ENCODE measurements at places on chromosomes 5 and 9.

- no peak for DNase-seq
Measured at GRCh38 chr5:79566896-79567295, 45.3 kb upstream of the TENT2 start.

GRCh38 chr5:145791866-145792265 is 43.3 kb downstream of the PRELID2 start:
- DNase-seq = no peak

DNA sequence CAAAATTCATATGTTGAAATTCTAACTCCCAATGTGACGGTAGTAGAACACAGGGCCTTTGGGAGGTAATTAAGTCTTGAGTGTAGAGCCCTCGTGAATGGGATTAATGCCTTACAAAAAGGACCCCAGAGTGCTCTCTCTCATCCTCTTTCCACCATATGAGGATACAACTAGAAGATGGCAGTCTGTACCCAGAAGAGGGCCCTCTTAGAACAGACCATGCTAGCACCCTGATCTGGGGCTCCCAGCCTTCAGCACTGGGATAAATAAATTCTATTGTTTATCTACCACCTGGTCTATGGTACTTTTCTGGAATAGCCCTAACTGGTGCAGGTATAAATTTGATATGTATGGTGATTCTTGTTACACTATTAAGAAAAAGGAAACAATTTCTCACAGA is 332.3 kb downstream of the BRINP1 start:
- no peak for DNase-seq

GRCh38 chr9:18299449-18299848 is 174.5 kb upstream of the ADAMTSL1 start:
- DNase-seq = no peak

DNA sequence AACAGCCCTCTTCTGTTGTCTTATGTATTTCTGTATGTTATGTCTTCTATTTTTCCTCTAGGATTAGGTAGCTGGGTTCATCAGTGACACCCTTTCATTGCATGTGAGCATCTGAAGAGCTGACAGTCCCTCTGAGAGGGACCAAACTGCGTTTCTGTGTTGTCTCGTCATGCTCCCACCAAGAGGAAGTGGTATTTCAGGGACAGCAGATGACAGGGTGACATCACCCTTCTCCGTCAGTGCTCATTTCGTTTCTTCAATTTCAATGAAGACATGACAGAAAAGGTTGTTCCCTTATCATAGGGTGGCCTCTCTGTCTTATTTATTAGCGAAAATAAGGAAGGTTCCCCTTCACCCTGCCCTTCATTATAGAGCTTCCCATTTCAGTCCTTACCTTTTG is 225.9 kb upstream of the NR4A3 start:
- no peak for DNase-seq

DNA sequence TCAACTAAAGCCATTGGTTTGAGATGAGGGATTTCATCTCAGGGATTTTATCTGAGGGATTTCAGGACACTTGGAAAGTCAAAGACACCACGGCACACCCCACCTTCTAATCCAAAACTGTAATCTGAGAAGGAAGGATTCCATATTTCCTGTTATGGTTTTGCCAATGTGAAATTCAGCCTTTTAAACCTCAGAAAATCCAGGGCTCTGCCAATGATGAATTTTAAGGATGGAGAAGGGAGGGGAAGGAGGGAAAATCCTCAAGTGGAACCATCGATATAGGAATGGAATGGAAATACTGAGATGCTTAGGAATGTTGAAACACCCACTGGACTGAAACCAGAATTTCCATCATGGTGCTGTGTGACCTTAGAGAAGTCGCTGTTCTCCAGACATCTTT is 5.3 kb downstream of the C1QTNF3 start:
- DNase-seq = no peak

GRCh38 chr5:169435506-169436229 is 134.7 kb upstream of the SLIT3 start:
- DNase-seq = no peak

DNA sequence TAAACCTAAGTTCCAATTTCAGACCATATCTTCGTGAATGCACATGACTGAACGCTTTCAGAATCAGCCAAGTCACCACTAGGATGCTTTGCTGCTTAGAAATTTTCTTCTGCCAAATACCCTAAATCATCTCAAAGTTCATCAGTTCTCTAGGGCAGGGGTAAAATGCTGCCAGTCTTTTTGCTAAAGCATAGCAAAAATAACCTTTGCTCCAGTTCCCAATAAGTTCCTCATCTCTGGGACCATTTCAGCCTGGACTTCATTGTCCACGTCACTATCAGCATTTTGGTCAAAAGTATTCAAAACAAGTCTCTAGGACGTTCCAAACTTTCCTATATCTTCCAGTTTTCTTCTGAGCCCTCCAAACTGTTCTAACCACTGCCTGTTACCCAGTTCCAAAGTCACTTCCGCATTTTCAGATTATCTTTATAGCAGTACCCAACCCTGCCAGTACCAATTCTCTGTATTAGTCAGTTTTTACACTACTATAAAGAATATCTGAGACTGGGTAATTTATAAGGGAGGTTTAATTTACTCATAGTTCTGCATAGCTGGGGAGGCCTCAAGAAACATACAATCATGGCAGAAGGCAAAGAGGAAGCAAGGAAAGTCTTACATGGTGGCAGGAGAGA is 74.8 kb downstream of the NR3C1 start:
- DNase-seq = no peak

GRCh38 chr5:116574367-116575325 is at the start of gene SEMA6A:
Gene SEMA6A (minus strand): TSS chr5:116574823. CDS start chr5:116504944, 69,879 bp downstream.
- DNase-seq = peak; percentile 89

GRCh38 chr5:97420646-97421045 is 237.6 kb upstream of the RIOK2 start:
- DNase-seq = no peak

GRCh38 chr9:133455936-133456335 is 3.8 kb upstream of the CACFD1 start:
- DNase-seq = no peak

DNA sequence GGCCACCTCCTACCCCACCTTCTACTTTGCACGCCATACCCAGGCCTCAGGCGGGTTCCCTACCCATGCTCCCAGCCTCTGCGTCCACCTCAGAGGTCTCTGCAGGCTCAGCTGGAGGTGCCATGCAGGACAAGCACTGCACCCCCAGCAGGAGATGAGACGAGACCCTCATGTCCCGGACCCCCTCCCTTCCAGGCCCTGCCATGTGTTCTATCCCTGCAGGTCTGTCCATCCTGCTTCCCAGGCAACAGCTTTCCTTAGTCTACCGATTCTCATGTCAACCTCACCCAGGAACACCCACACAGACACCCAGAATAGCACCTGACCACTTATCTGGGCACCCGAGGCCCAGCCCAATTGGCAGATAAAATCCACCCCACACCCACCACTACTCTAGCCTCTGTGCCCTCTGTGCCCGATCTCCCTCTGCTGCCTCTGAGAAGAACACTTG is 52.1 kb downstream of the SEMA4D start:
- DNase-seq = no peak

- no peak for DNase-seq
Measured at GRCh38 chr5:126107381-126107780, 315.8 kb upstream of the GRAMD2B start.

- DNase-seq = no peak
Measured at GRCh38 chr9:135514342-135515082, 6.7 kb upstream of the LCN1 start.

- DNase-seq = no peak
Measured at GRCh38 chr5:153187503-153187902, 303.0 kb upstream of the GRIA1 start.

- no peak for DNase-seq
Measured at GRCh38 chr5:126694403-126694802, 82.5 kb upstream of the LMNB1 start.

DNA sequence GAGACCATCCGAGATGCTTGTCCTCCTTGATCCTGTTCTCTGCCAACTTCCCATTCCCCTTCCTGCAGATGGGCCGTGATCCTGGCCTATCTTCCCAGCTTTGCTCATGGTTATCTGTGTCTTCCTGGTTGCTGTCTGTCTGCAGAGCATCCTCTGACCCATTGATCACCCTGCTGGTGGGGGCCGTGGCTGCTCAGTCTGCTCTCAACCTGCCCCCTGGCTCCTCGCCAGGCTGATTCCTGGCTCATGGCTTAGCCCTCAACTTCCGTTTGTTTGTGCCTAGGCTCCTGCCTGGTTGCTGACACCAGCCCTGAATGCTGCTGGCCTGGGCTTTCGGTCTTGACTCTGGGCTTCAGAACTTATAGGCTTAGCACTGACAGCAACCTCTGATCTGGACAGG is 67.1 kb upstream of the SMIM15 start:
- peak; percentile 20 for DNase-seq

GRCh38 chr5:179766021-179766725 is 27.6 kb upstream of the LTC4S start:
- peak; percentile 66 for DNase-seq
